CD8-positive, alpha-beta T cell (primary cell): ENCODE measurements at places on chromosomes 11 and 22.

DNA sequence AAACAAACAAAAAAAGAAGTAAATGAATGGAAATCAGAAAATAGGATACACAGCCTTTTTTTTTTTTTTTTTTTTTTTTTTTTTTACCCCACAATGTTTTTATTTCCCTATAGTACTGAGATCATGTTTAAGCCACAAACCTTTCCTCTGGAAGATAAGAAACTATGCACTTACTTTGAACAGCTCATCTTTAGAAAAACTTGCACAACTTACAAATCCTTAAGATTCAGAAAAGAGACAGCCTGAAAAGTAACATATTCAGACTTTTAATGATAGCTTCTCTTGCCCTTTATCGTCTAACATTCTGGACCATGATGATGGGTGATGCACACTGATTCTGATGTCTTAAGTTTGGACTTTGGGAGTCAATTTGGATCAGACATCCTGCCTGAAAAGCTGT lies 80.3 kb downstream of the TNRC6B start:
- DNase-seq: no peak

DNA sequence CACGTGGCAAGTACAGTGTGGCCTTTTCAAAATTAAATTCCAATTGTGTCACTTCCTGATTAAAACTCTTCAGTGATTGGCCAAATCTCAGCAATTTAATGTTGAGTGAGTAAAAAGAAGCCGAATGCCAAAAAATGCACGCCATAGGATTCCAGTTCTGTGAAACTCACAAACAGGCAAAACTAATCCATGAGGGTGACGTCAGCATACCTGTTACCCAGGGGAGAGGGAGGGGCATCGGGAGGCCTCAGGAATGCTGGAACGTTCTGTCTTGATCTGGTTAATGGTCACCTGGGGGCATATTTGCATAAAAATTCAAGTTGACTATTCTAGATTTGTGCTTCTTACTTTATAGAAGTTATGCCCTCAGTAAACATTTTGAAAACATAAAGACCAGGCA lies 39.9 kb upstream of the RAB1B start:
- DNase-seq: no peak

DNA sequence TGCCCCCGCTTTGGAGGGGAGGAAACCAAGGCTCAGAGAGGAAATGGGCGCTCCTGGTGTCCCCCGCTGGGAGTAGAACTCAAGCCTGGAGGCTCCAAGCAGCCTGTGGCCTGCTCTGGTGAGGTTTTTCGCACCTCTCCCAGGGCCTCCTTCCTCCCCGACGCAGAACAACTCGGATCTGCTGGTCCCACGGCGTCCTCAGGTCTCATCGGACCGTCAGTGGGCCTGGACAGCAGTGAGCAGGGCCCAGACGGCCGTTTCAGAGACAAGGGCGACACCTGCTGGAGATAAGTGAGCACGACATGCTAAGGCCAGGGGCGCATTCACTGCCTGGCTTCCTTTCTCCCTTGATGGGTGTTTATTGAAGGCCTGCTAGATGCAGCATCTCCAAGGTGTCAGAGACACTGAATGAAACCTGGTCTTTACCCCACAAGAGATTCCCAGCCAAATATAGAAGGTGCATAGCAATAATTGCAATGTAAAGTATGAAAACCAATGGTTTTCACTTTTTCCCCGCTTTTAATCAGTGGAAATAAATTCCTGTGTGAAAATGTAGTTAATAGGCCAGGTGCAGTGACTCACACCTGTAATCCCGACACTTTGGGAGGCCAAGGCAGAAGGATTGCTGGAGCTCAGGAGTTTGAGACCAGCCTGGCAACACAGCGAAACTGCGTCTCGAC lies 26.9 kb upstream of the CD82 start:
- DNase-seq: peak; percentile 55

DNA sequence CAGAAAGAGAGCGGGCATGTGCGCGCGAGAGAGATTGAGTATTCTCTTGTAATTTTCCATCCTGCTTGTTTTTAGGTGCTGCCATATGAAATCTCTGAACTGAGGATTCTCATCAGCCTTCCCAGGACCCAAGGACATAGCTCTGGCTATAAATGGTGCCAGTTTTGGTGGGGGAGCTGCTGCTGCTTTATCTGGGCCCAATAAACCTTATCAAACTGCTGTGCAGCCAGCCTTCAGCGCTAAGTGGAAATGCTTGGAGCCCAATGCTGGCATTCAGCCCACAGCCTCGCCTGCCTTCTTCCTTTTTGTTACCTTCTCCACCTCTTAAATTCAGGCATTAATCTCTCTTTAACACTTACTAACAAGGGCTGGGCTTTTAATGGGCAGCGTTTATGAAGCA lies 2.4 kb upstream of the ZBTB16 start:
- no peak for DNase-seq

DNA sequence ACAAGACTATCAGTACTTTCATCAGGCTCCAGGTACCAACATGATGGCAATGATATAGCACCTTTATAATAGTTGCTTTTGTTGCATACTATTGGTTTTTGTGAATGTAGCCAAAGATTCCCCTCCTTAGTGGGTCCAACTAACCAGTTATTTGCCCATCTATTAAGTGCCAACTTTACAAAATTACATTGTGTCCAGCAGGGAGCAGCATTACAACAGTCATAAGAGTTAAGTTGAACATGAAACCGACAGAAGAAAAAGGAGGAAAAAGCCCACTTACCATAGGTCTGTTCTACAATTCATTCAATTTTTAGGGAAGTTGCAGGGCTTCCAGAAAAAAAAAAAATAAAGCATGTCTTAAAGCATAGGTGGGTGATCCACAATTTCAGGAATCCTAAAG lies 21.6 kb downstream of the IMMP1L start:
- DNase-seq: no peak

GRCh38 chr11:19426756-19427403 lies 186.1 kb upstream of the E2F8 start:
- no peak for DNase-seq

- no peak for DNase-seq
Measured at GRCh38 chr11:92744929-92745585, 224.4 kb upstream of the MTNR1B start.
